Natural killer cell (primary cell): ENCODE measurements at places on chromosomes 1 and 21. TPM values are rescaled to one million over a fixed set of nuclear protein-coding genes. Genes with fewer than 3 reads are reported as not detected.

DNA sequence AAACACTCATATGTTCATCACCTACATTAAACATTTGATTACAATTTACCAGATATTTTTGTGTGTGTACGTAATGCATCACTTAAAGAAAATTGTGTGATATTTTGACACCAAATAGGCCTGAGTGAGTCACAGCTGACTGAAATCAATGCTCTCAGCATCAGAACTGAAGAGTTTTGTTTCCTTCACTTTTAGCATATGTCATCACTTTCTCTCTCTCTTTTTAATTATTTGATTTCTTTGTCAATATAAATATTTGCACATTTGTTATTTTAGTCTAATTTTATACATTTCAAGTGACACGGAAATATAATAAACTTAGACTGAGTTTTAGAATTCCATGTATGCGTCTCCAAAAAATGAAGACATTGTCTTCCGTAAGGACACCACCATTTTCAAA lies 545.3 kb downstream of the PTPRC start:
- DNase-seq: no peak

GRCh38 chr1:201636510-201636971 lies 97.6 kb downstream of the NAV1 start:
- no peak for DNase-seq

DNA sequence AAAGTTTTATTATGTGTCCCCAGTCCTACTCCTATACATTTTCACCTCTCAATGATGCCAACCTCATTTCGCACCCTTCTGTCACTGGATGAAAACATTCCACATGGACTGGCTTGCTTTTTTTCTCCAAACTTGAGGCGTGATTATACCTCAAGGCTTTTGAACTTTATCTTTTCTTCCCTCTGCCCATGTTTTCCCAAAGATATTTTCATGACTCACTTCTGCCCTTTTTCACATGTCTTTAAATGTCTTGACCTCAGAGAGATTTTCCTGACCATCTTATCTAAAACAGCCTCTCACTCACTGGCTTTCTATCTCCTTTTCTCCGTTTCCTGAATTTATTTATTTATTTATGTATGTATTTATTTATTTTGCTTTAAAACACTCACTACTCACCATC lies 659.0 kb downstream of the PTPRC start:
- no peak for DNase-seq

GRCh38 chr1:170240409-170240808 lies 94.7 kb downstream of the NTMT2 start:
- DNase-seq: no peak

DNA sequence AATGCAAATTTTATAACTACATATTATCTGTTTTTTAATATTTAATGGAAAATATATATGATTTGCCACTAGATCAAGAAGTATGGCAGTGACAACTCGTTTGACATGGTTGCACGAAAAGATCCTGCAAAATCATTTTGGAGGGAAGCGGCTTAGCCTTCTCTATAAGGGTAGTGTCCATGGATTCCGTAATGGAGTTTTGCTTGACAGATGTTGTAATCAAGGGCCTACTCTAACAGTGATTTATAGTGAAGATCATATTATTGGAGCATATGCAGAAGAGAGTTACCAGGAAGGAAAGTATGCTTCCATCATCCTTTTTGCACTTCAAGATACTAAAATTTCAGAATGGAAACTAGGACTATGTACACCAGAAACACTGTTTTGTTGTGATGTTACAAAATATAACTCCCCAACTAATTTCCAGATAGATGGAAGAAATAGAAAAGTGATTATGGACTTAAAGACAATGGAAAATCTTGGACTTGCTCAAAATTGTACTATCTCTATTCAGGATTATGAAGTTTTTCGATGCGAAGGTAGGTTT lies 556 bp downstream of the IFI44 start:
- peak; percentile 29 for DNase-seq

The ATAD3C gene
- 0.13 TPM for total RNA-seq

The PRMT2 gene
- 122 TPM for total RNA-seq

The OR6N1 gene
- 4.0 TPM for total RNA-seq

- no peak for DNase-seq
These were observed 2.2 kb downstream of the SPATA6 start for GRCh38 chr1:48469616-48470480.

The IFI44L gene
- total RNA-seq: 5.2 TPM

GRCh38 chr1:7288992-7289391 lies 482.1 kb upstream of the VAMP3 start:
- DNase-seq: no peak

DNA sequence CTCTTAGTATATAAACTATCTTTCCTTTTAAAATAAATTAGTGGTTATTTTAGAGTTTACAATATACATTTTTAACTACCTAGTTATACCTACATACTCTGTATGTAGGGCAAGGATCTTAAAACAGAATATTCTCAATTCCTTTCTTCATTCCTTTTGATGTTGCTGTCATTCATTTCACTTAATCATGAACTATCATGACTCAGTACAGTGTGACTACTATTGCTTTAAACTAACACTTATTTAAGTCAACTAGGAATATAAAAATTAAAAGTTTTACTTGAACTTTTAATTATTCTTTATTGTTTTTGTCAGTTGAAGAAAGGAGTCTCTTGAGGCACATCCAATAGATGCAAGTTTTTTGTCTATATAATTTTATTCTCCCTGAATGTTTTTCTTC lies 726.4 kb downstream of the BRINP3 start:
- no peak for DNase-seq
